T-cell (primary cell): ENCODE measurements at places on chromosomes 13 and 19.

GRCh38 chr19:35093430-35093829 lies 22.2 kb upstream of the FXYD3 start:
- DNase-seq = no peak

DNA sequence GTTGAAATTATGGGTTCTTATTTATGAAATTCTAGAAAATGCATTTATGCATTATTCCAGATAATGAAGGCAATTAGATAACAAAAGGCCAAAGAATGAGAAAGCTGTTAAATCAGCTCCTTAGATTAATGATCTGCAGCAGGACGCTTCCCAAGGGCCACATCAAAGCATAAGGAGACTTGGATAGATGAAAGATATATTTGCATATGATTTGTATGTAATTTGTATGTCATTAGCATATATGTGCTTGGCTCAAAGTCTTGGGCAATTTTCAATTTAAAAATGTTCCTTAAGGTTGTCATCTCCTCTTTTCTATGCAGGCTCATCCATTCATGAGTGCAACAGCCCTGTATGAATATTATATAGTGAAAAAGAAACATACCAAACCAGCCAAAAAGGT lies 126.8 kb upstream of the IRS2 start:
- DNase-seq = no peak

- DNase-seq = no peak
These were observed at the start of gene SLITRK1 for GRCh38 chr13:83881917-83882605. SLITRK1 (minus strand) TSS chr13:83882474; CDS start chr13:83881507, 967 bp downstream.

DNA sequence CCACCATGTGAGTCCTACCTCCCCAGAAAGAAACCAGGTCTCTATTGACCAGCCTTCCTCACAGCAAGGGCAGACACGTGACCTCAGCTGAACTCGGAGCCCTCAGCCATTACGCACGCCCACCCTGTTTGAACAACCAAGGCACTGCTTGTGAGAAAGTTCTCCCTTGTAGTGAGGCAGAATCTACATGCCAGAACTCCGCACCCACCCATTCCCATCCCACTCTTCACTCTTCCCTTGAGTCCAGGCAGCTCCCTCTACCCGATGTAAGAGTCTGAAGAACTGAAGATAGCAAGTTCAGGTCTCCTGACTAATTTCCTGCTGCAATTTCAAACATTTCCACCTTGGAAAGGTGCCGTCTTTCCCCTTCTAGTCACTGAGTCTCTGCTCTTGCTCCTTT lies 6.4 kb downstream of the NOVA2 start:
- no peak for DNase-seq
